ENCODE measurements at places on chromosomes 12 and 14. TPM values are rescaled to one million over a fixed set of nuclear protein-coding genes. Genes with fewer than 3 reads are reported as not detected.
A peak's percentile ranks its signal among the peaks of the same experiment; 100 is the strongest.

The NFATC4 gene
- 83.6 TPM for polyA plus RNA-seq

The NELL2 gene
- polyA plus RNA-seq: 4.2 TPM

The PPFIA2 gene
- polyA plus RNA-seq: 22.1 TPM

The EXD2 gene
- 70.3 TPM for polyA plus RNA-seq

The HSPB8 gene
- 36.2 TPM for polyA plus RNA-seq

The AQP5 gene
- 414 TPM for polyA plus RNA-seq

The TAS2R42 gene
- not detected for polyA plus RNA-seq

The USP5 gene
- 154 TPM for polyA plus RNA-seq

- no peak within 1 kb of the TSS for H3K4me3 ChIP-seq
- no peak for DNase-seq
- H3K27me3 ChIP-seq: no peaks in the 10 kb centered on the region
- no peaks in the 10 kb centered on the region for H3K36me3 ChIP-seq
- no peak within 1 kb of the TSS for H3K27ac ChIP-seq
These were observed at the start of gene RNASE8 for GRCh38 chr14:21057803-21058675. TSS of gene RNASE8 (plus strand) at chr14:21057822. CDS start at chr14:21057893, 71 bp downstream.

DNA sequence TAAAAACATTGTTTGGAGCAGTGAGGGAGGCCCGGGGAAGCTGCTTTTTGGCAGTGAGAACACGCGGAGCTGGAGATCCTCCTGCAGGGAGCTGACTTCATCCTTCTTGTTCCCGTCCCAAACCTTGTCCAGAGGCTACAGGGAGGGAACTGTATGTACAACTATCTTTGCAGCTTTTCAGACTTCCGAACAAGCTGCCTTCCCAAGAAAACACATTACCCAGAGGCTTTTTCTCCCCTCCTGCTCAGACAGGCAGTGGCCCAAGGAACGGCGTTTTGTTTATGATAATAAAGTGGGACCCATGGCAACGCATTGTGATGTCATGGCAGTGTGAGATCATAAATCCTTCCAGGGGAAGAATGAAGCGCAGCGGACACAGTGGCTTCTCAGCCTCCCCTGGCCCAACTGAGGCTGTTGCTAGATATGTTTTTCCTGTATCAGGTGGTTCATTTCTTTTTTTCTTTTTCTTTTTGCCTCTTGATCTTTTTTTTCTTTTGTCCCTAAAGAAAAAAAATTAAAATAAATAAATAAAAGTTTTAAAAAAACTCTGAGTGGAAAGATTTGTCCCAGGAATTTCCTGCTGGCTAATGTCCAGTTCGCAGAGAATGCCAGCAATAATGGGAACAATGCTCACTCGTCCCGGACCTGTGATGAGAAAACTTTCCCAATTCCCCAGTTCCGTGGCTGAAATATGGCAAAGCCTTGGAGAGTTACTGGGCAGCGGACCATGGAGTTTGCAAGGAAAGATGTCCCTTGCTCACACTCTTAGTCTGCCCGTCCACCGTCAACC, 103.4 kb upstream of the MAP1LC3B2 start:
- DNase-seq: peak; percentile 84
- H3K4me1 ChIP-seq: peaks cover 18% of the 10 kb centered on the region
- H3K27me3 ChIP-seq: no peaks in the 10 kb centered on the region
- H3K36me3 ChIP-seq: no peaks in the 10 kb centered on the region
- no peak overlapping the region for H3K4me3 ChIP-seq

DNA sequence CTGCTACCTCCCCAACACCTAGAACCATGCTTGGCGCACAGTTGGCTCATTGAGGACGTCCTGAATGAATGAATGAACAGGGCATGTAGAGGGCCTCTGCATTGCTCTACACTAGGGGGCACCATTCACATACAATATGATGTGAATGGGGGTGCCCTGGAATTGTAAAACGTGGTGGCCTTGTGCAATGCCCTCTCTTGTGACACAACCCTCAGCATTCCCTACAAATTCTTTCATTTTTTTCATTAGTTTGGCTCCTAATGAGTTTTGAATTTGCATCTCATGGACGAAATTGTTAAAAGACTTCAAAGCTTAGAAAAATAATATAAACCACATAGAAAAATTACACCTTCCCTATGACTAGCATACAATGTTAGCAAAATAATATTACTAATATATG, 2.3 kb upstream of the DIO2 start:
- no peaks in the 10 kb centered on the region for H3K4me1 ChIP-seq
- peak; percentile 72 for DNase-seq
- no peaks in the 10 kb centered on the region for H3K27me3 ChIP-seq

DNA sequence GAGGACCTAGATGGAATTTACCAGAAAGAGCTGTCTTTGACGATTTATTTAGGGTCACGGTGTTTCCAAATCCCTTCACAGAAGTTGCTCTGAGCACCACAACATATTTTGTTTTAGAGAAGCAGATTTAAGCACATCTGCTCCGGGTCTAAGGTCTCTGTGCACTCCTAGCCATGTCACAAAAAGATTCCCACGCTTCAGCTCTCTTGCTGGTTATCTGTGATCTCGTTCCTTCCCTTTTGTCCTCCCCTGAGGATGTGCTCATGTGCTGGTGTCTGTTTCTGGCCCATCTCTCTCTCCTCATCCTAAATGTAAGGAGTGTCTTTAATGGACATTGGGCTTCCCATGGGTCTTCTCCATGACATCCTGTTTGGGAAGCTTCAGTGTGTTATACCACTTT, 53.7 kb upstream of the GNPNAT1 start:
- no peaks in the 10 kb centered on the region for H3K27me3 ChIP-seq
- peaks cover 4% of the 10 kb centered on the region for H3K4me1 ChIP-seq
- H3K4me3 ChIP-seq: no peak overlapping the region
- no peak for DNase-seq
- H3K27ac ChIP-seq: peak overlapping the region; percentile 42

- no peaks in the 10 kb centered on the region for H3K4me1 ChIP-seq
- H3K36me3 ChIP-seq: no peaks in the 10 kb centered on the region
- H3K27me3 ChIP-seq: no peaks in the 10 kb centered on the region
These were observed 362.1 kb upstream of the STXBP6 start for GRCh38 chr14:25411781-25412757.

- no peak overlapping the region for H3K27ac ChIP-seq
- DNase-seq: no peak
- no peaks in the 10 kb centered on the region for H3K36me3 ChIP-seq
- H3K27me3 ChIP-seq: no peaks in the 10 kb centered on the region
These were observed 221.8 kb downstream of the MSRB3 start for GRCh38 chr12:65500091-65500900.

DNA sequence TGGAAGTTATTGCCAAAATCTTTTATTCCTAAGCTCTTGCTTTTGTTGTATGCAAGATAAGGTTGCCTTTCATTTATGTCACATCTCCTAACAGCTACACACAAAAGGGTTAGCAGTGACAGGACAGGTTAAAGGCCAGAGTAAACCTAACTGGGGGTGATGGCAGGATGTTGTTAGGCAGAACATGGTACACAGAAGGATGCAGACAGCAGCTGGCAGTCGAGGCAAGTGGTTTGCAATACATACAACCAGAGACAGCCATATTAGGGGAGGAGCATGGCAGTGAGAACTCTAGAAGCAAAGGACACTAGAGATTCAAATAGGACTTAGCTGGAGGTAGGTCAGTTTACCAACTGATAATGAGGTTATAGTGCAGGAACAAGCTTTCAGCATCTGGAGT, 2.7 kb upstream of the ABCD2 start:
- no peaks in the 10 kb centered on the region for H3K27me3 ChIP-seq
- no peak for DNase-seq
- no peaks in the 10 kb centered on the region for H3K4me1 ChIP-seq
- no peaks in the 10 kb centered on the region for H3K36me3 ChIP-seq
- no peak overlapping the region for H3K4me3 ChIP-seq

DNA sequence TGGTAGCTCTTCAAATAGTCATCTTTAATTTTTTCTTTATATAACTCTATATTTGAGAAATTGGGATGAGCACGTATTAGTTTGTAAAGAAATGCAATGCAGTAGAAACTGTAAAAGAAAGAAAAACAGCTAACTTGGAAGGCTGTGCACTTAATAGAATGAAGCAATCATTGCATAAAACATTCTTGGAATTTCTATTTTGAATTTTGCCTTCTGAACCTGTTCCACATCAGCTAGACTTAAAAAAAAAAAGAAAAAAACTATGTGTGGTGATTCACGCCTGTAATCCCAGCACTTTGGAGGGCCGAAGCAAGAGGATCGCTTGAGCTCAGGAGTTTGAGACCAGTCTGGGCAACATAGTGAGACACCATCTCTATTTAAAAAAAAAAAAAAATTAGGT, 29.4 kb downstream of the SCN8A start:
- H3K36me3 ChIP-seq: no peaks in the 10 kb centered on the region
- DNase-seq: no peak
- no peaks in the 10 kb centered on the region for H3K4me1 ChIP-seq
- H3K27ac ChIP-seq: no peak overlapping the region
- no peaks in the 10 kb centered on the region for H3K27me3 ChIP-seq

GRCh38 chr14:100285021-100285912, 21.0 kb downstream of the SLC25A29 start:
- no peaks in the 10 kb centered on the region for H3K27me3 ChIP-seq
- peak; percentile 71 for DNase-seq
- no peaks in the 10 kb centered on the region for H3K36me3 ChIP-seq
- H3K4me1 ChIP-seq: peaks cover 37% of the 10 kb centered on the region
- H3K27ac ChIP-seq: peak overlapping the region; percentile 91

DNA sequence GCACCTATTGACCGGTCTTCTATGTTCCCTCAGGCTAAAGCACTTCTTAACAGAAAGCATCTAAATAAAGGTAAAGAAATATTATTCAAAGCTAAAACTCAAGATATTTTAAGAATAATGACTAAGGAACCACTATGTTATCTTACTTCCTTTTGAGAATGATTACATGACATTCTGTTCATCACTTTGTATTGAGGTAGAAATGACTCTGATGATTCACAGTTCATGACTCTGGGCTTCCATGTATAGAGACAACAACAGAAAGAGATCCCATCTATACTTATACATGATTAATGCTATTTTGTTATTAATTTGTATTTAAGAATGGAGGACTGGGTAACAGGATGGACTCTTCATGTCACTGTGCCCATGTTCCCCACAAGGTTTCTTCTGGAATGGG, 218.3 kb upstream of the OR4E1 start:
- no peaks in the 10 kb centered on the region for H3K27me3 ChIP-seq
- H3K36me3 ChIP-seq: no peaks in the 10 kb centered on the region
- H3K27ac ChIP-seq: no peak overlapping the region
- H3K4me1 ChIP-seq: no peaks in the 10 kb centered on the region

GRCh38 chr14:33120341-33120740, 181.7 kb downstream of the NPAS3 start:
- H3K4me3 ChIP-seq: no peak overlapping the region
- no peak for DNase-seq
- H3K27ac ChIP-seq: no peak overlapping the region
- H3K36me3 ChIP-seq: no peaks in the 10 kb centered on the region
- no peaks in the 10 kb centered on the region for H3K27me3 ChIP-seq

DNA sequence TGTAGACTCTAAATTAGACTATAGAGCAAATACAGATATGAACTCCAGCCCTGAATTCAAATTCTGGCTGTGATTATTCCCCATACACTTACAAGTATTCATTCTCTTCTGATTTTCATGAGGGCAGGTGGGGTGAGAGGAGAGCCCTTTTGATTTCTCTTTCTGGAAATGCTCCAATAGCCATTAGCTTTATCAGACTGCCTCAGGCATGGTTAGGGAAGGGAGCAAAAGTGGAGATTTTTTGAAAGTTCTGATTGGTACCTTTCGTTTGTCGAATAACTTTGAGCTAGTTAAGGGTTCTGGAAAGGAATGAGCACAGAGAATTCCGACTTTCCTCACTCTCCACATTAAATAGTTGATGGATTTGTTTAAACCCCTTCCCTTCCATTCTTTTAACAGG, 7.8 kb downstream of the HOXC5 start:
- no peaks in the 10 kb centered on the region for H3K27me3 ChIP-seq
- no peak overlapping the region for H3K27ac ChIP-seq
- no peaks in the 10 kb centered on the region for H3K36me3 ChIP-seq
- peaks cover 4% of the 10 kb centered on the region for H3K4me1 ChIP-seq

DNA sequence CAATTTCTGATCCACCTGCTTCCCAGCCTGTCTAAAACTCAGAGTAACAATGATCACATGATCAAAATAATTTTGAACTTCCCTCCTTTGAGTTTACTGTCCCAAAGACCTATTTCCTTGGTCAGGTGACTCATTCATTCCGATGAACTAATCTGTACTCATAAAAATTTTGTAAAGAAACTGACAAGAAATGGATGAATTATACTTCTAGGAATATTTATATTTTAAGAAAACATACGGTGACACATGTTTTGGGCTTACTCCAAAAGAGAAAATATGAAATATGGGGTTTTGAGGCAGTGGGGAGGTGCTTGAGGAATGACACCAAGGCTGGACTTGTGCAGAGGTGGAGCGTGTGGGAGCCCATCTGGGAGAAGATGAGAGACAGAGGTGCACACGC, 42.0 kb downstream of the GUCY2C start:
- no peak overlapping the region for H3K27ac ChIP-seq
- no peak for DNase-seq
- no peaks in the 10 kb centered on the region for H3K4me1 ChIP-seq
- no peak overlapping the region for H3K4me3 ChIP-seq
- H3K36me3 ChIP-seq: no peaks in the 10 kb centered on the region
- H3K27me3 ChIP-seq: no peaks in the 10 kb centered on the region

GRCh38 chr12:97960741-97961608, 498.4 kb downstream of the RMST start:
- H3K36me3 ChIP-seq: no peaks in the 10 kb centered on the region
- DNase-seq: peak; percentile 71
- H3K4me3 ChIP-seq: no peak overlapping the region
- no peak overlapping the region for H3K27ac ChIP-seq
- no peaks in the 10 kb centered on the region for H3K4me1 ChIP-seq

DNA sequence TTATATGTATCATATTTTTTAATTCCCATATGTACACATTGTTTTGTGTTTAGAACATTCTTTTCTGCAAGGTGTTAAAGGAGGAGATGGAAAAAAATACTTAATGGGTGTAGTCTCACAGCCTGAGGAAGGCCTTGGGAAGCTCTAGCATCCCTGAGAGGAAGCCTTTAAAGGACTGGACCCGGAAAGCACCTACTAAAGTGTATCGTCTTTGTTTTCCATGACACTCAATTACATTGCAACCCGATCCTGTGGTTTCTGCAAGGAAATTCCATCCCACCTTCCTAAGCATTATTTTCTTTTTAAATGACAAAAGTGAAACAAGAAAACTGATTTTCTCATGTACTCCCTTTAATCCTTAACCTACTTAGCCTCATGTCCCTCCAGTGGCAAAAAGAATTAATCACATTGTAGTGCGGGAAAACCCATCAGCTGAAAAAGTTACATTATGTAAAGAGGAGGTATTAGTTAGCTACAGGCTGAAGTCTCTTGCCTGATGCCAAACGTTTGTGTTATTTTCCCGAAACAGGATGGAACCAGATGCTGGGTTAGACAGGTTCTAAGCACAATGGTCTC, 147.8 kb upstream of the CPSF6 start:
- H3K27ac ChIP-seq: no peak overlapping the region
- H3K27me3 ChIP-seq: no peaks in the 10 kb centered on the region
- DNase-seq: no peak
- no peaks in the 10 kb centered on the region for H3K36me3 ChIP-seq
- no peak overlapping the region for H3K4me3 ChIP-seq

GRCh38 chr14:54535126-54535525, 25.4 kb downstream of the CGRRF1 start:
- no peak for DNase-seq
- no peaks in the 10 kb centered on the region for H3K4me1 ChIP-seq
- no peaks in the 10 kb centered on the region for H3K36me3 ChIP-seq
- no peak overlapping the region for H3K4me3 ChIP-seq
- H3K27ac ChIP-seq: no peak overlapping the region

- no peaks in the 10 kb centered on the region for H3K4me1 ChIP-seq
- no peaks in the 10 kb centered on the region for H3K27me3 ChIP-seq
These were observed 9.8 kb downstream of the SSTR1 start for GRCh38 chr14:38217553-38217952.

- DNase-seq: no peak
- no peaks in the 10 kb centered on the region for H3K36me3 ChIP-seq
- H3K4me3 ChIP-seq: no peak overlapping the region
- H3K4me1 ChIP-seq: no peaks in the 10 kb centered on the region
- no peaks in the 10 kb centered on the region for H3K27me3 ChIP-seq
- H3K27ac ChIP-seq: no peak overlapping the region
These were observed 1028.9 kb upstream of the TMEM132C start for GRCh38 chr12:127238107-127238506.
